ENCODE measurements at places on chromosomes 5 and 9.

DNA sequence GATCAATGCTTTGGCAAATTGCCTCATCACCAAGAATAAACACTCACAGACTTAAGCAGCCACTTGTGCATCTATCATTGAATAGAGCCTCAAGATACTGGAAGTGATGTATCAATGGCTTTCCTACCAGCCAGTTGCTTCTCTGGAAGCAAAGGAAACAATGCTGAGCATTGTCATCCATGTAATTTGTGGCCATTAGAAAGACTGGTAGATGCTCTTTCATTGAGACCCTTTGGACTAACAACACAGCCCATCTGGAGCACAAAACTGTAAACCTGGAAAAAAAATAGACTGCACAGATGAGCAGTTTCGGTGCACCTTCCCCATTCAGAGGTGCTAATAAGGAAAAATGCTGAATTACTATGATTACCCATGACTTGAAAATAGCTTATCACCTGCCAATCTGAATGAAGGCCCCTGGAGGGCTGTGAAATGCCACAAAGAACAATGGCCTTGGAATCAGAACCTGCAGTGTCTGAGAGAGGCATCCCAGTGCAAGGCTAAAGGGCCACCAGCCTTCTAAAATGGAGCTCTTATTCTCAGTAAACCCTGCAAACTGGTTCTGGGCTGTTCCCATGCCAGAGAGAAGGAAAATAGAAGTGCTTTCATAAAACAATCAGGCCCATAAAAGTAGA lies 127.5 kb downstream of the RFK start:
- no peak for DNase-seq

DNA sequence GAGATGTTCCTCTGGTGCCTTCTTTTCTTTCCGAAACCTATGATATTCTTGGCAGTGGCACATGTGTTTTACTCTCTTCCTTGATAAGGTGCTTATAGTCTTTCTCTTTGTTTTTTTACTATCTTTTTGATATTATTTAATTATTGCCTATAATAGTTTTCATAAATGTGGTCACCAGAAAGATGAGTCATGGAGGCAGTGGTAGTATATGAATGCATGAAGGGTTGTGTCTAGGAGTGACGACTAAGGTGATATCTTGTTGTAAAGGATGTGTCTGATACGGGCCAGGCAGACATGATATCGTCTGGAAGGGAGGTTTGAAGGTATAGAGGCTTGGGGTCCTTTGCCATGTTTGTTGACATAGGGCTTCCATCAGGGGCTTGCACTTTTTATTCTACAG lies 36.8 kb downstream of the SLC44A1 start:
- no peak for DNase-seq

DNA sequence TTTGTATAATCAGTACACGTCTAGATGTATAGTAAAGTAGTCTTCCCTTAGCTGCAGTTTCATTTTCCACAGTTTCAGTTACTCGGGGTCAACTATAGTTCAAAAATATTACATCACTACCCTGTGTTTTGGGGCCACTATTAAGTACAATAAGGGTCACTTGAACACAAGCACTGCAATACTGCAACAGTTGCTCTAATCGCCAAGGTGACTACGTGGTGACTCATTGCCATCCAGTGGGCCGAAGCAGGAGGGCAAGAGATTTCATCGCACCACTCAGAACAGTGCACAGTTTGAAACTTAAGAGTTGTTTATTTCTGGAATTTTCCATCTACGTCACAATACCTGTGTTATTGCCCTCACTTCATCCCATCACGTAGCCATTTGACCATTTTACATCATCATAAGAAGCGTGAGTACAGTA lies at the start of gene ARL14EPL:
Gene ARL14EPL, plus strand, starts transcription at position 379 of the 424 bp plus-strand sequence. CDS start 18,994 bp downstream, outside the sequence.
- DNase-seq, result no peak

DNA sequence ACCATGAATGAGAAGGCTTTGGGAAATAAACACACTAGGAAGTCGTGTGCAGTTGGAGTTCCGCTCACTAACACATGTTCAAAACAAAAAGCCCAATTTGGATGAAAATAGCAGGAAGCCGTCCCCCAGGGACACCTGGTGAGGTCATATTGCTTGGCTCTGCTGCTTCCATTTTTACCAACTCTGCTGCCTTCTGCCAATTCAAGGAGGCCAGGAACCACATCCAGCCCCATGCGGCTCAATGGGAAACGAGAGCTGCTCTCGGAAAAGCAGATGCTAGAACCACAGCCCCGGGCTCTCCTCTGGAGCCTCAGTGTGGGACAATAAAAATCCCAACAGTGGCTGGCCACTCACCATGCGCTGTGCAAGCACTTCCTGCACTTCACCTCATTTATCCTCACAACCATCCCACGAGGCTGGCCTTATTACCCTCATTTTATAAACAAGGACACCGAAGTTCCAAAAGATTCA lies 13.4 kb downstream of the ADAM19 start:
- no peak for DNase-seq

GRCh38 chr9:30120666-30121065 lies 2263.8 kb upstream of the ACO1 start:
- DNase-seq, result no peak

- no peak for DNase-seq
These were observed 31.5 kb downstream of the CLINT1 start for GRCh38 chr5:157827423-157827822.

DNA sequence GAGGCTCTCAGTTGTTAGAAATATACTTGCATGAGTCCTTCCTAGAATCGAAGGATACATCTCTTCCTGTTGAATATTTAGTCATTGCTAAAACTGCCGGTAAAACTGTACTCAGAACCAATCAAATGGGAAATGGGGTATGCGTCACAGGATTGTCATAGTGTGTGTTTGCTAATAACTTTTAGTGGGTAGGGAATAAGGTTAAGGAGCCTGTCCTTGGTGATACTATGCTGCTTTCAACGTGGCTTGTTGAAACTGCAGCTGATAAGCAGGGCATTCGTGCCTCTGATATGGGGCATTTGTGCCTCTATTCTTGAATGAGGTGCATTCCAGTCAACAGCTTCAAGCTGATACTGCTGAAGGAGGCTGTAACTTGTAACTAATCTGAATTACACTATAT lies 26.6 kb downstream of the HABP4 start:
- DNase-seq, result no peak

DNA sequence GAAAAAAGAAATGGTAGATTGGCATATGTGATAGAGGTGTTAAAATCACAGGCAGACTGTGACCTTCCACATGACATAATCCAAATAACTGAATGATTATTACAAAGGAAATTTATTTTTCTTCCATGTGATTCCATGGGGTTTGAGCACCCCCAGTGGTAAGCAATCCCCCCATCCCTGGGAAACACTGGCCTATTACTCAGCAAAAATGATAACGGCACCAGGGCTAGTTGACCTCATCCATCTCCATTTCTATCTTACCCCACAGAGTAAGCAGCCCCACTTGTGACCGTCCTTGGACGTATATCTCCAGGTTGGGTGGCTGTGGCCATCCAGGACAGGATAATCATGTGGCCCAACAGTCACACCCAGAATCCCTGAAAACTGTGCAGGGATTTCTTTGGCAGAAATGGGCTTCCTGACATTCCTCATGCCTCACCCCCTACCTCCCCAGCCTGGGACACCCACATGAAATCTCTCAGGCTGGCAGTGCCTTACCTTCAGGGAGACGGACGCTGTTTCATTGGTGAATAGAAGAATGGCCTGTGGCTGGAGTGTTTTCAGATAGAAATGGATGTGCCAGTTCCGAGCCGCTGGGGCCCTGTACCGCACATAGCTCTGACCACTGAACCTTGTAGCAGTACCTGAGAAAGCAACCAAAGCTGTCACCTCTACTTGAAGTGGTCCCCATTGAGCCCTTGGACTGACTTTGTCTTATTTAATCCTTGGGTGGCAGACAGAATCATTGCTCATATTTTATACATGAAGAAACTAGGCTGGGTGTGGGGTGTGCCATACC lies 69.9 kb downstream of the SLC36A1 start:
- no peak for DNase-seq

- DNase-seq, result no peak
These were observed 291.9 kb upstream of the IRX1 start for GRCh38 chr5:3303777-3304176.

- no peak for DNase-seq
These were observed 59.2 kb downstream of the C9orf50 start for GRCh38 chr9:129561594-129562281.

DNA sequence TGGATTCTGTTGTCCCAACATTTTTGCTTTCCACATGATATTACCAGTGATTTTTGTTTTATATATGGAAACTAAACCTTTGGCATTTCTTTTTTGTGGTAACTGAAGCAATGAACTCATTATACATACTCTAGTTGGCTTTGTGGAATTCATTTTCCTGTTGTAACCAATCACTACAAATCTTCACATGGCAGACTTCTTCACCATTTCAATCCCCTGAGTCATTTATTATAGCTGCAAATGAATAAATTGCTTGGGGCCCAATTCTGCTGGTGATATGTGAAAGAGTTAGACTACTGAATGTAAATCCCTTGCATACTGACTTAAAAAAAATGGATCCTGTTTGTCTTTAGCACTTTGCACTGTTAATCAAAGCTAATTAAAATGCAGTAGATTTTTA lies 1709.6 kb upstream of the WWC1 start:
- no peak for DNase-seq

DNA sequence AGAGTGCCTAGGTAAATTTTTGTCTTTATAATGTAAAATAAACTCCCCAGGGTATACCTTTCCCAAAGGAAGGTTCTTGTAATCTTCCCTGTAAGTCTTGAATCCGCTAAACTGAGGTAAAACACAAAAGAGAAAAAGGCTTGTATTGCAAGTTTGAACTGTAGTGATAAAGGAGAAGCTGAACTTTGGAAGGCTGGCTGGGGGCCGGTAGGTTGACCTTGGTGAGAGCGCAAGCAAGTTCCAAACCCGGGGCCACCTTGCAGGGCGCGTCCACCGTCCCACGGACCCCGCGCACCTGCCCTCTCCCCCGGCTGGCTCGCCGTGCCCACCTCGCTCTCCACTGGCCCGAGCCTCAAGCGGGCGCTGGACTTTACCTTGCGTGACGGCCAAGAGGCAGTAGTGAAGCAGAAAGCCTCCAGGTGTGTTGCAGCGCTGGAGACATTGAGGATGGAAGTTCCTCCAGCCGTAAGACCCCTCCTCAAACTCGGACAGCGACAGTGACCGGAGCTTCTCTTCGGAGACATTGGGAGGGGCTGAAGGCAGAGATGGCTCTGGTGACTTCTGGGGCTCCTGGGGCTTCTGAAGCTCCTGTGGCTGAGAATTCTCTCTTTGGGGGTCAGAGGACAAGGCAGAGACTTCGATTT lies 428 bp downstream of the SLCO4C1 start:
- no peak for DNase-seq

DNA sequence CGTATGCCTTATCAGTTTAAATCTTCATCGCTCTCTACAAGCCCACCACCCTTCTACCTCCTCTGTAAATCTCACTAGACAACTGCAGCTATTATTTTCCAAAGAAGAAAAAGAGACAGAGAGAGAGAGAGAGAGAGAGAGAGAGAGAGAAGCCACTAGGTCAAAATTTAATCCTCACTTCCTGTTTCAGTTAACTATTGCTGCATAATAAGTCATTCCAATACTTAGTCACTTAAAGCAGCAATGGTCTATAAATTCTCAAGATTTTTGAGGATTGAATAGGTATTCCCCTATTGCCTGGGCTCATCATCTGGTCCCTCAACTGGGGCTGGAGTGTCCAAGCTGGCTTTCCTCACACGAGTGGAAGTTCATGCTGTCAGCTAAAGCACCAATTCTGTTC lies 68.8 kb downstream of the ITGA1 start:
- no peak for DNase-seq

- no peak for DNase-seq
These were observed 127.9 kb downstream of the PIK3R1 start for GRCh38 chr5:68343421-68343826.

GRCh38 chr5:32773944-32774343 lies 62.8 kb downstream of the NPR3 start:
- no peak for DNase-seq

GRCh38 chr5:68454172-68454571 lies 238.6 kb downstream of the PIK3R1 start:
- DNase-seq, result no peak
